ENCODE measurements at places on chromosomes 11 and 22.

- no peak for DNase-seq
Observed at GRCh38 chr11:12128301-12128751, 17.9 kb downstream of the MICAL2 start.

GRCh38 chr11:122803306-122803705 lies 35.0 kb upstream of the CRTAM start:
- DNase-seq, result peak; percentile 46

GRCh38 chr11:82750643-82751139 lies 17.0 kb upstream of the FAM181B start:
- DNase-seq, result no peak

DNA sequence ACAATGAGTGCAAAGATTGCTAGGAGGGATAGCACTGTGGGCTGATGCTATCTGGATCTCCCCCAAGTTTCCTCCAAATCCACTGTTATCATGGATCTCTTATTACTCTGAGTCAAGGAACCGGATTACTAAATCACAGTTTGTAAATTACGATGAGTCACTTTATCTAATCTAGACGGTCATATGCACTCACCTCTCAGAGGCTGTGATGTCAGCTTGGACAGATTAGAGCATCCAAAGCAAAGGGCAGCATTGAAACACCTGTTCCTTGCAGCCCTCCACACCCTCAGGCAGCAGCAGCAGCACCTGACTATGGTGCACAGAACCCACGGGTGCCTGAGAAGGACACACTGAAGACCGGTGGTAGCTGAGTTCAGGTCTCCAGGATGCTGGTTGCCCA lies 14.0 kb upstream of the POU2AF1 start:
- no peak for DNase-seq

DNA sequence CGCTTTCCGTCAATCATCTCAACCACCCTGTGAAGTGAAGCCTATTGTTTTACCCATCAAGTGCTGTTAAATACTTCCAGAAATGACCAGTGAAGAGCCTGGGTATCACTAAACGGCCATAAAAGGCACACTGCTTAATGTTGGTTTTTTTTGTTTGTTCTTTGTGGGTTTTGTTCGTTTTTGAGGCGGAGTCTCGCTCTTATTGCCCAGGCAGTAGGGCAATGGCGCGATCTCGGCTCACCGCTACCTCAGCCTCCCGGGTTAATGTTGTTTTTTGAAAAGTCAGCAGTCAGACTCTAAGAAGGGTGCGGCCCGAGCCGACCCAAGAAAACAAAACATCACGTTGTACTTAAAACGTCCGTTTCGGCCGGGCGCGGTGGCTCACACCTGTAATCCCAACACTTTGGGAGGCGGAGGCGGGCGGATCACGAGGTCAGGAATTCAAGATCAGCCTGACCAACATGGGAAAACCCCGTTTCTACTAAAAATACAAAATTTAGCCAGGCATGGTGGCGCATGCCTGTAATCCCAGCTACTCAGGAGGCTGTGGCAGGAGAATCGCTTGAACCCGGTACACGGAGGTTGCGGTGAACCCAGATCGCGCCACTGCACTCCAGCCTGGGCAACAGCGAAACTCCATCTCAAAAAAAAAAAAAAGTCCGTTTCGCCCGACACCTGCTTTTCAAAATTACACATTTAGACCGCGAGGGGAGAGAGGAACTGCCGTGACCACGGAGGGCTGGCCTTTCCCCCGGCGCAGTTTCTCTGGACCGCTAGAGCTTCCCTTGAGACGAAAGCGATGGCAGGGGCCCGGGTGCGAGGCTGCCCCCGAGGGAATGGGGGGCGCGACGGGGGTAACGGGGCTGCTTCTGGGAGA lies 714 bp downstream of the CD59 start:
- no peak for DNase-seq

- DNase-seq, result no peak
Observed at GRCh38 chr22:39306456-39307361, 12.7 kb downstream of the RPL3 start.

DNA sequence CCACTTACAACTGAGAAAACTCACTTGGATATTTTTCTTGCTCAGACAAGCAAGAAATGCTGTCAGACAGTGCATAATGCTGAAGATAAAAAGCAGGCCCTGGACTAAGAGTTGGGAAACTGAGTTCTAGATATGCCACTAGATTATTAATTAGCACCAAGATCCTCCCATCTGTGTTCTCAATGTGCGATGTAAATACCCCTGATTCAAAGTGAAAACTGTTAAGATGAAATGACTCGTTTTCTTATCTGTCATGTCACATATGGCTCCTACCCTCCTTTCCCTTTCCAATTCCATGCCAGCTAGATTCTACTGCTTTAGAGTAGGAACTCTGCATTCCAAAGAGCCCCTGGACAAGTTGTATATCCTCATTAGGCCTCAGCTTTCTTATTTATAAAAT lies 88.9 kb upstream of the CLNS1A start:
- no peak for DNase-seq
